ENCODE measurements at places on chromosomes 7 and 10.
A peak's percentile ranks its signal among the peaks of the same experiment; 100 is the strongest.

GRCh38 chr10:89574368-89574767, 39.0 kb upstream of the SLC16A12 start:
- no peak for DNase-seq

DNA sequence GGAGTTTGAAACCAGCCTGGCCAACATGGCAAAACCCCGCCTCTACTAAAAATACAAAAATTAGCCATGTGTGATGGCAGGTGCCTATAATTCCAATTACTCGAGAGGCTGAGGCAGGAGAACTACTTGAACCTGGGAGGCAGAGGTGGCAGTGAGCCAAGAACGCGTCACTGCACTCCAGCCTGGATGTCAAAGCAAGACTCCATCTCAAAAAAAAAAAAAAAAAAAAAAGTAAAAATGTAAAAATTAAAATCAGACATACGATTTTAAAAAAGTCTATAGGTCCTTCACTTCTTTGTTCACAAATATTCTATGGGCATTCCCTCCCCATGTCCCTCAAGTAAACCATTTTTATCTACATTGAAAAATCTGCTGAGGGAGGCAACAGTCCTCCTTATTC, 34.9 kb upstream of the TLL2 start:
- DNase-seq: no peak

- DNase-seq: no peak
These were observed 265.2 kb upstream of the PHF14 start for GRCh38 chr7:10708447-10708846.

GRCh38 chr10:114687459-114687858, 29.4 kb upstream of the ABLIM1 start:
- no peak for DNase-seq

DNA sequence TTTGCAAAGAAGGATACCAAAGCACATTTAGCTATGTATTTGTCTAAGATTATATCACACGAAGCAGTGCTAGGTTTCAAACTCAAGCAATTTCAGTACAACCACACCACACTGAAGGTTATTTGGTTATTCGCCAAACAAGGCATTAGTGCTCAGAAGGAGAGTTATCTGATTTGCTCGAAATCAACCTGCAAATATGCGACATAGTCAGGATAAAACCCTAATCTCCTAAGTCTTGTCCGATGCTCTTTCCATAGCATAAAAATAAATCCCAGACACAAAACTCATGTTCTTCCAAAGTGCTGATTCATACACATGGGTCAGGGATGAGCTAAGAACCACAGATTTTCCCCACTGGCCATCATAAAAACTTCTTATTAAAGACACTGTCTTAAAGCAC, 1288.0 kb upstream of the SORCS1 start:
- DNase-seq: no peak

- peak; percentile 56 for DNase-seq
These were observed 1.8 kb upstream of the ZNF503 start for GRCh38 chr10:75403144-75403938.

DNA sequence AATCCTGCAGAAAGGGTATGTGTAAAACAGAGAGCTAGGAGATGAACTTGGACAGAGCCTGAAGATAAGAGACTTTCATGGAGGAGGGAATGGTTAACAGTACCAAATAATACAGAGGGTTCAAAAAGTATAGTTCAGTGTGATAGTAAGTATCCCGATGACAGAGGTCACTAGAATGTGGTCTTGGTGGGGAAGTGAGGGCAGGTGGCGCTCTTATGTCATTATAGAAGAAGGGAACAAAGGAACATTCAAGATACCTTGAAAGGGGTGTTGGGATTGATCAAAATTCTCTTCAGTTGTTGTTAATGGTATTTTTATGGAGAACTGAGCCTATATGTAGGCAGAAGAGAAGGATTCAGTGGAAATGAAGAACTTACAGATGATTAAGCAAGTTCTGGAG, 312.5 kb downstream of the SUGCT start:
- DNase-seq: no peak

GRCh38 chr10:76088980-76089379, 657.6 kb downstream of the LRMDA start:
- DNase-seq: no peak

DNA sequence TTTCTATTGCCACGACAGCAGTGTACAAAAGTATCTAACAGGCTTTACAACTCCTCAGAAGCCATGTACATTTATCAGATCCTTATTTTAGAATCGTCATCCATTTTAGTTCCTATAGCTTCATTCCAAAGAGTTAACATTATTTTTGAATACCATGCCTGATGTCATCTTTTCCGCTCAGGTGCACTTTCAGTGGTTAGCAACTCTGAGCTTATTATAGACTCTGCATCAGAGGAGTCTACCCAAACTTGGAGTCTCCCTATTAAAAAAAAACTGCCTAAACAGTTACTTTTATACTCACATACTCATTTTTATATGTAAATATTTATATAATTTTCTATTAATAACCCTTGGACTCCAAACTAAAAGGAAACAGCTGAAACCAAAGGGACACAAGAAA, 31.6 kb upstream of the PRSS37 start:
- no peak for DNase-seq

DNA sequence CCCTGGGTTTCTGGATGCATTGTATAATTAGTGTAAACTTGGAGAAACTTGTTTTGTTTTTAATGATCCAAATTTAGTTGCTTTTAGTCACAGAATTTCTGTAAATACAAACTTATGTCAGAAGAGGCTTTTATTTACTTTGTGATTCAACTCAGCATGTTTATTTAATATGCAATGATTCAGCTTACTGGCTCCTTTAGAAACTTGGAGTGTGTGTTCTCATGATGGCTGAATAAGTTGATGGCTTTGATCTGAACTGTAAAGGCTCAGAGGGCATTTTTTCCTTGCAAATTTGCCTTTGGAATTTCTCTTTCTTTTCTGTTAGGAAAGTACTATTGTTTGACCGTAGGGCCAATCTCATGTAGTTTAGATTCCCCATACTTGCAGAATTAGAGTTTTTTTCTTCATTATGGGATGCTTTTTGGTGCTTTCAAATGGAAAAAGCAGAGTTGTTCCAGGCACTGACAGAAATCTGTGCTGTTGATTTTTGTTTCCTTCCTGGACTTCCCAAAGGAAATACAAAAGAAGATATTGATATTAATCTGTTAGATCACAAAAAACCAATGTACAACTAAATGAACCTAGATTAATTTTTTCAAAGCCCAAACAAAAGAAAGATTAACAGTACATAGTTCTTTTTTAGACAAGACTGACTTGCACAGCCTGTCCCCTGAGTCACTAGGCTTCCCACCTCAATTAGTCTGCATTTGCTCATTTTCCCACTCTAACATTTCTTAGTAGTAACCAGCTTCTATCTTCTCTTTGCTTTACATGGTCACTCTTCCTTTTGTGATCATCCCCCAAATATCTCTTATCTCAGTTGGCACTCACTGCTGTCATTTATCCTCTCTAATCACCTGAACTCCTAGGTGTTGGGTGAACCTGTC, 96.8 kb upstream of the AGR3 start:
- DNase-seq: no peak

DNA sequence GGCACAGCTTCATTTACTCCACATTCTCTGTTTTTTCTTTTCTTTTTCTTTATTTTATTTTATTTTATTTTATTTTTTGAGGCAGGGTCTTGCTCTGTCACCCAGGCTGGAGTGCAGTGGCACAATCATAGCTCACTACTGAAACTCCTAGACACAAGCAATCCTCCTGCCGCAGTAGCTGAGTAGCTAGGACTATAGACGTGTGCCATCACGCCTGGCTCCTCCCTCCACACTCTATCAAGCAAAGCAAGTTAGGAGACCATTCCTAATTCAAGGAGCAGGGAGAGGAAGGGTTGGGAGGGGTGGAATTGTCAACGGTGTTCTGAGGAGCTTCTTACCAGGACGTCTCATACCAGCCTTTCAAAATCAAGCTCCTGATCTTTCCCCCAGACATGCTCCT, 52.4 kb downstream of the OAT start:
- DNase-seq: no peak

- no peak for DNase-seq
These were observed 1.4 kb downstream of the PPP1R17 start for GRCh38 chr7:31688372-31688771.

DNA sequence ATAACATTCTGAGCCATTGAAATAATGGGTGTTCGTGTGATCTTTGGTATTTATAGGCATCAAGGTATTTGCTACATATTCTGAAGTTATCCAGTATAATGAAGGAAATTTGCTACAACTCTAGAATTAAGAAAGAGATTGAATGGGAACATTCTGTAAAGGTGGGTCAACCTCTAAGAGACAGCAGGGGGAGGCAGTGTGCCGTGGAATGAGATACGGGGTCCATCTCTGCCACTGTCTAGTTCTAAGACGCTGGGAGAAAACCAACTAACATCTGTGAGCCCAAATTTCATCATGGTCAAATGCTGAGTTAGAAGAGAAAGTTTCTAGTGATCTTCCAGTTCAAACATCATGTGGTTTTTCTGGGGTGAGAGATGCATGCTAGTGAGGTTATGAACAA, 368.9 kb downstream of the SORCS1 start:
- peak; percentile 30 for DNase-seq

DNA sequence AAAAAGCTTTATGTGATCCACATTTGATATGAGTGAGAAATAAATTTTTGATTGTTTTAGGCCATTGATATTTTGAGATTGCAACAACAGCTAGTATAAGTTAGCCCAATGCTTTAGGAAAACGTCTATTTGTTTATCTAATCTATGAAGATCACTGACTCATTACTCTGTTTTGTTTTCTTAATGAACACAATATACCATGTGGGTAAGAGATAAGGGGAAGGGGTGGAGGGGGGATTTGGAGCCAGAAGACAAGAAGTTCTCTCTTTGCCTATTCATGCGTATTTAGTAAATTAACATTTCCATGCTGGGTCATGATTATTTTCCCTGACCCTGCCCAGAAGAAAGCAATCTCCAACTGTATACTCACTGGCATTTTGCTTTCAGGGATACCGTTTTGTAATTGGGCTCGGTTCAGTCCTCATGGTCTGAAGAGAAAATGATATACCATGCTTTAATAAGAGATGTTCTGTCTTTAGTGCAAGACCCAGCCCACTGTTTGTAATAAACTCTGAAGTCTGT, 359.5 kb upstream of the NPSR1 start:
- no peak for DNase-seq

GRCh38 chr10:51083356-51083853, 9.1 kb downstream of the PRKG1 start:
- no peak for DNase-seq

GRCh38 chr7:82264783-82265305, 178.7 kb downstream of the CACNA2D1 start:
- no peak for DNase-seq

DNA sequence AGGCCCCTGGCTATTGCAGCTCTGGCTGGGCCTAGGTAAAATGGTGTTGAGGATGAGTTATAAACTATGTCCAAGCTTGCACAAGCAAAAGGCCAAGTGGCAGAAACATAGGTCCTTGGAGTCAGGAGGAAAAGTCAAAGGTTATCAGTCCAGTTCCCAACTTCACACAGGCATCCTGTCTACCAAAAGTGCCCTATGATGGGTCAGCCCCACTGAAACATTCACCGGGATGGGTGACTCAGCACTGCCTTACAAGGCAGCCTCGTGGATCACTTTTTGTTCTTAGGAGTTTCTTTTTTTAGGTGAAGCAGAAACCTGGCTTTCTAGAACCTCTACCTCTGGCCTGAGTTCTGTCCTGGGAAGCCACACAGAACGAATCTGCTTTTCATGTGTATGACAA, 158.8 kb upstream of the LYZL2 start:
- DNase-seq: no peak

GRCh38 chr10:95782318-95782717, 26.4 kb downstream of the ENTPD1 start:
- no peak for DNase-seq

DNA sequence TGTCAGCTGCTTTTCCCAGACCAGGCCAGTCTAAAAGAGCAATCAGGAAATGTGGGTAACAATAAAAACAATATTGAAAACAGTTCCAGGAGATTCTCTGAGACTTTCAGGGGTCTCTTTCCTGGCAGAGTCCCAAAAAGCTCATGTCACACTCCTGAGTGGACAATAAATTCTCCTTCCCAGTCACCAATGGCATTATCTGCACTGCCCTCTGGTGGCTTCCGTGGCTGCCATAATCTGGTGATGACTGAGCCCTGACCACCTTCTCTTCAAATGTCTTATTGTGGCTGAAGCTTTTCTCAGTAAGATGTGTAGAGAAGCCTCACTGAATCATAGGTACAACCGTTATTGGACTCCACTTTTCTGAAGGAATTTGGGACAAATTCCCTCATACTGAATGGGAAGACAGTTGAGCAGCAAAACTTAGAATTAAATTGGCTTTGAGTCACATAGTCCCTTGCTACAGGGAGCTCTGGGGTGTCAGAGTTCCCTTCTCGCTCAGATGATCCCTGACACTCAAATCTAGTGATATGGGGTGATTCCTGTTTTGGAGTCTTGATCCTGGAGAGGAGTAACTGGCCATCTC, 24.4 kb upstream of the ASAH2 start:
- no peak for DNase-seq

- no peak for DNase-seq
These were observed 46.3 kb downstream of the CDH23 start for GRCh38 chr10:71442859-71443570.

DNA sequence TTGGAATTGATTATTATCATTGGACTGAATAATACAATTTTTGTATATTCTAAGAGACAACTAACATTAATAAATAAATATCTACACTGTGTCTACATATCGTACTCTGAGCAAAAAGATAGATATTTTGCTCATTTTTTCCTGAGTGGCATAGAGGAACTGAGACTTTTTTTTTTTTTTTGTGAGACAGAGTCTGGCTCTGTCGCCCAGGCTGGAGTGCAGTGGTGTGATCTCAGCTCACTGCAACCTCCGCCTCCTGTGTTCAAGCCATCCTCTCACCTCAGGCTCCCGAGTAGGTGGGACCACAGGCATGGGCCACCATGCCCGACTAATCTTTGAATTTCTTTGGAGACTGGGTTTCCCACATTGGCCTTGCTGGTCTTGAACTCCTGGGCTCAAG, 14.0 kb downstream of the KMT2E start:
- DNase-seq: no peak

DNA sequence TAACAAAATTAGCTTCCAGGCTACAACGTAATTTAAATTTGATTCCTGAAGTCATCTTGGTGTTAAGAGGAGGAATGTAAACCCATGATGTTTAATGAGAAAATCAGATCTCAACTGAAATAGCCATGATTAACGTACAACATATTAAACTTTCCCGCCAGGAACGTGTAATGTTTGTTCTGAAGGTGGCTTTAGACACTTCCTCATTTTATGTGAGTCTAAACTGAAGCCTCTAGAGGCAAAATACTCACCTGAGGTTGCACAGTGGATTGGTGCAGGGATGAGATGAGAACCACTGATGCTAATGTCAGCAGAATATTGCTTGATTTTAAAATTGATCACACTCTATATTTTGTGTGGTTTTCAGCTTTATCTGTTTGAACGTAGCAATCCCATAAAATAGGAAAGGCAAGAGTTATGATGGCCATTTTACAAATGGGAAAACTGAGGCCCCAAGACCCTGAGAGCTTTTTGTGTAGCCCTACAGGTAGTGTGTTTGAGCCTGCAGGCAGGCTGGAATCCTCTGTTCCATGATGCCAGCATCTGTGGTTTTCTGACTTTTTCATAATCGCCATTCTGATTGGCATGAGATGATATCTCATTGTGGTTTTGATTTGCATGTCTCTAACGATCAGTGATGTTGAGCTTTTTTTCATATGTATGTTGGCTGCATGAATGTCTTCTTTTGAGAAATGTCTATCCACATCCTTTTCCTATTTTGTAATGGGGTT, 243.7 kb upstream of the BMPER start:
- DNase-seq: no peak

Measured in frontal cortex (tissue), 4 donors.